ENCODE measurements at places on chromosomes 5 and 9.

DNA sequence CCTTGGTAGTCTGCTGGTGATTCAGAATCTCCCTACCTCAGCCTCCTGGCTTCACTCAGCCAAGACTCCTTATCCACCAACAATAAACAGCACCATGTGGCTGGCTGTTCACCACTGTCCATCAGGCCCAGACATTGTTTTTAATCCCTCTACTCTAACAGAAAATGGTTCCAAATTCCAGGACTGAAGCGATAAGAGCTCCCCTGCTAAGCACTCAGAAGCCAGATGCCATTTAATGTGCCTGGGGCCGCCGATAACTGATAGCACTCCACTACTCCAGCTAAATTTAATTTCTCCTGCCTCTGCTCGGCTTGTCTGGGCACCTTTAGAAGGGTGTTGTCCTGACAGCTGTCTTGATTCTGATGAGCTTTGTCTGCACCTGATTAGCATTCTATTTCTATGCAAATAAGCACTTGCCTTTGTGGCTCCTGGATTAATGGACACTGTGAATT is 47.1 kb downstream of the ZNF622 start:
- no peak for DNase-seq

DNA sequence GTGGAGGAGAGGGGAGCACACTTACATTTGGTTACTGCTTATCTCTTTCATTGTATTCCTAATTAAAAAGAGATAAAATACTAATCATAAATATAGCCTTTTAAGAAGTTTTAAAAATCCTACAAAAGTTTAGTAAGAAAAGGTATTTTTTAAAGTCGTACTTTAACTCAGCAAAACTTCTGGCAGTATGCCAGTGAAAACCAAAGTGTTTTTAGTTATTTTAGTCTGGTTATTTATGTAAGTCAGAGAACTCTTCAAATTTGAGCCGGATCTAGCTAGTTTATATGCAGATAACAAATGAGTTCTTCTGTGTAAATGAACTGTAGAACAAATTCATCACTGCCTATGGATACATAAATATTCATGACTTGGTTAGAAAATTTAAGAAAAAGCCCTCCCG is 36.5 kb upstream of the ANKDD1B start:
- no peak for DNase-seq

GRCh38 chr5:45376417-45376816 is 319.8 kb downstream of the HCN1 start:
- DNase-seq = no peak

DNA sequence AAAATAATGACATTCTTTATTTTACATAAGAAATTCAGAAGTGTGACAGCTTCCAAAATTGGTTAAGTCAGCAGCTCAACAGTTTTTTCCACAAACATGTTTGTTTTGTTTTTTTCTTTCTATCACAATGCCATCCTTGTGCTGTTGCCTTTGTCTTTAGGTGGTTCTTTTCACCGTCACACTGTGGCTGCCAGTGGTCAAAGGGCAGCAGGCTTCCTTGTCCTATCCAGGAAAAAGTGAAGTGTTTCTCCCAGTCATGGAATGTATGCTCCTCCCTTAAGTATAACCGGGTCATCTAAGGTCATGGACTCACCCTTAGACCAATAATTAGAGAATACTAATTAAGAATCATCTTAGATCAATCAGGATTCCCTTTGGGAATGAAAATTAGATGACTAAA is 87.4 kb downstream of the SREK1 start:
- no peak for DNase-seq

GRCh38 chr9:104090578-104090977 is 3.5 kb upstream of the SMC2 start:
- no peak for DNase-seq

Measured in stimulated activated naive CD4-positive, alpha-beta T cell (primary cell).